ENCODE measurements at places on chromosomes 1 and 21.

DNA sequence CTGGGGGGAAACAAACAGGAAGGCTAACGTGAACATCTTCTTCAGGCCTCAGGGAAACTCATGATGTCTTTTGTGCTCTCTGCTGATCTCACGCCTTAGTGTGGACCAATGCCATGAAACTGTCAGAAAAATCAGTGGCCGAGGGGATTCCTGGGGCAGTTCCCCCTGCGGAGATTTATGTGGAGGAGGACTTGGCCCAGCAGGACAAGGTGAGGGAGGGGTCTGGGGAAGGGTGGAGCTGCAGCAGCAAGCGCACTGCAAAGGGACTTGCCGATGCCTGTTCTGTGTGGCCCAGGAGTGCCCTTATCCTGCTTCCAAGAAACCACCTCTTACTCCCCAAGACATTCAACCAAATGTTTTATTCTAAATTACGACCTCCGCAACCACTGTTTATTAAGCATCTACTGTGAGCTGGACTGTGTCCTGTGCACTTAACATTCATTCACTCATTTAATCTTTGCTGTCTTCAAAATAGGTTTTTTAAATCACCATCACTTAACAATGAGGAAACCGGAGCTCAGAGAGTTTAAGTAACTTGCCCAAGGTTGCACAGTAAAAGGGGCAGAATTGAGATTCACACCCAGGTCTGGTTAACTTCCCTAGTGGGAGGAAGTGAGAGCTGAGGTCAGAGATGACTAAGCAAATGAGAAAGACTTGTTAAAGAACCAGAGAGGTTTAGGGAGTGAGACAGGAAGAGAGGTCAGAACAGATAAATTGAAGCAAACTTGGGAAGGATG is 49.7 kb downstream of the FHAD1 start:
- DNase-seq, result no peak

DNA sequence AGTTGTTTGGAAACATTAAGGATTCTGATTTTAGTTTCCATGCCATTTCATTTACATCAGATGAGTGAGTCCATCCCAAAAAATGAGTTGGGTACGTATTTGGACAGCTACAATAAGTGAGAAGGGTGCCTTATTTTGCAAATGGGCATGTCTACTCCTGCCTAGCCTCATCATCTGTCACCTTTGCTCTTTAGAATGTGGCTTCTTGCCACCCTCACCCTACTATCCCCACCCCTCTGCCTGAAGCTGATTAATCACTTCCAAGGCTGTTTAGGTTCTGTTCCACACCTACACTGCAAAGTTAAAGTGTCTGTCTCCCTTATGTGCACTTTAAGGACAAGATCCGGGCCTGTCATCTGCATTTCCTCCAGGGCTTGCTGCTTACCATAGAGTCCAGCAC is 61.2 kb downstream of the ST6GALNAC5 start:
- DNase-seq, result no peak

GRCh38 chr1:163176797-163177196 is 25.9 kb downstream of the RGS5 start:
- no peak for DNase-seq

- no peak for DNase-seq
These were observed 41.4 kb downstream of the TMCO4 start for GRCh38 chr1:19758227-19758830.

GRCh38 chr1:74053407-74053806 is 144.6 kb downstream of the LRRIQ3 start:
- DNase-seq, result no peak

Data from LNCaP clone FGC (cell line).